ENCODE measurements at places on chromosomes 5 and 9. TPM values are rescaled to one million over a fixed set of nuclear protein-coding genes. Genes with fewer than 3 reads are reported as not detected.

DNA sequence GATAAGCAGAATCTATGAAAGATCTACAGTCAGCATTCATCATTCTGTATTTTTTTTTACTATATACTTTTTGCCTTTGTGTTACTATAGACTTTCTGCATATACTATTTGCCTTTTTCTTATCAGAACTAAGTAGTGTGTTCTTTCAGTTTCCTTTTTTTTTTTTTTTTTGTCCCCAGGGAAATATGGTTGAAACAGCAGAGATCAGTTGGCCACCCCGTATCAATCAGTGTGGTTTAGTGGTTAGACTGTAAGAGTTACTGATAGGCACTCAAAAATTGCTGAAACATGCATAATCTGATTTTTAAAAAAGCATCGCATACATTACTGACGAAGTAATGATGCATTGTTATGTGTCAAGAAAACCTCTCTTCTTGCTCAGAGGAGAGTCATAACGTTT, 990.8 kb upstream of the EDIL3 start:
- no peak for DNase-seq

NIPAL4 gene
- total RNA-seq, result 0.14 TPM

GRCh38 chr9:136787690-136788400, 3.3 kb upstream of the TMEM141 start:
- peak; percentile 78 for DNase-seq

DNA sequence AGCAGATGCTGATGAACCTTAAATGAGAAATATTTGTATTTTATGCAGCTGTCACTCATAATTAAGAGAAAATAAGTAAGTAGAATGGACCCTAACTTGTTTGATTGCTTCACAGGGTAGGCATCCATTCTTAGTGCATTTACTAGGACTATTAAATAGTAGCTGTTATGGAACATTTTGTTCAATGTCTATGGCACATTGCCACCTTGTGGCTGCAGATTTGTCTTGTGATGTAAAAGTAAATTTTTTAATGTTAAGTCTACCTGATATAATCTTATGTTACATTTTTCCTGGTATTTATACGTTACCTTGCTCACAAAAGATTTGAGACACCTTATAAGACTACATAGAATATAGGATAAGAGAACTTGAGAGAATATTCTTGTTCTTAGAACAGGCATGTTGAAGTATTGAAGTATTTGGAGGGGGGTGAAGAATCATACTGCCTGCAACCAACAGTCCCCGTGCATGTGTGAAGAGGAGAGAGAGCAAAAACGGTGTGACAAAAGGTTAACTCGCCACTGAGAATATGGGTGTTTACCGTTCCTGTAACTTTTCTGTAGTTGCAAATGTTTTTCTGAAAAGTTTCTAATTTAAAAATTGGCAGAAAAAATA, 161.1 kb downstream of the MAST4 start:
- DNase-seq, result peak; percentile 57

PCDHB2 gene
- total RNA-seq, result 0.24 TPM

HSDL2 gene
- 27.6 TPM for total RNA-seq

HEMGN gene
- total RNA-seq, result 16.9 TPM

AGGF1 gene
- 24.8 TPM for total RNA-seq

- no peak for DNase-seq
Measured at GRCh38 chr5:131983244-131983771, 28.1 kb downstream of the ACSL6 start.

DNA sequence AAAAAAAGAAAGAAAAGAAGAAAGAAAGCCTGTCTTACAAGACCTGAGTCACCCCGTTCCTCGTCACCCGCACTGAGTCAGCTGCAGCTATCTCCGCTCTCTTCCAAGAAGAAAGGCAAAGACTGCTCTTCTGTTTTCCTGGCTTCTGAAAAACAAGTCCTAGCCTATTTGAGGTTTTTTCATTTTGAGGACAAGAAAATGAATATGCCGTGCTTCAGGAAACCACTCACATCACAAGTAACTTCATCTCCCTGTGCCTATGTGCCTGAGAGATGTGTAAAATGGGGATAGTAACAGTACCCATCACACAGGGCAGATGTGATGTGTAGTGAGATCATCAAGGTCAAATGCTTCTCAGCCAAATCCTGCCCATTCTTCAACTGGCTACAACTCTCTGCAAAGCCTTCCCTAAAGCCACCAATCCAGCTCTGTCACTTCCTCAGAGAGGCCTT, 78.4 kb downstream of the GLDC start:
- no peak for DNase-seq

ST8SIA4 gene
- 22.5 TPM for total RNA-seq

IFNA2 gene
- total RNA-seq, result not detected

GPX3 gene
- 2.7 TPM for total RNA-seq

NPR3 gene
- 4.9 TPM for total RNA-seq

DNA sequence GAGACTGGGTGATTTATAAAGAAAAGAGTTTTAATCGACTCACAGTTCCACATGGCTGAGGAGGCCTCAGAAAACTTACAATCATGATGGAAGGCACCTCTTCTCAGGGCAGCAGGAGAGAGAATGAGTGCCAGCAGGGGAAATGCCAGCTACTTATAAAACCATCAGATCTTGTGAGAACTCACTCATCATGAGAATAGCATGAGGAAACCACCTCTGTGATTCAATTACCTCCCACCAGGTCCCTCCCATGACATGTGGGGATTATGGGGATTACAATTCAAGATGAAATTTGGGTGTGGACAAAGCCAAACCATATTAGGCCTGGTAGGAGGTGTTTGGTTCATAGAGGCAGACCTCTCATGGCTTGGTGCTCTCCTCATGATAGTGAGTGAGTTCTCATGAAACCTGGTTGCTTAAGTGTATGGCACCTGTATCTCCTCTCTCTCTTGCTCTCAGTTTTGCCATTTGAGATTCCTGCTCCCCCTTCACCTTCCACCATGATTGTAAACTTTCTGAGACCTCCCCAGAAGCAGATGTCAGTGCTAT, 39.8 kb downstream of the GAPT start:
- DNase-seq, result no peak

GRCh38 chr9:99146574-99146973, 41.7 kb downstream of the TGFBR1 start:
- no peak for DNase-seq

- no peak for DNase-seq
Measured at GRCh38 chr9:30996761-30997160, 1387.7 kb upstream of the ACO1 start.

CCDC180 gene
- 1.6 TPM for total RNA-seq

DNA sequence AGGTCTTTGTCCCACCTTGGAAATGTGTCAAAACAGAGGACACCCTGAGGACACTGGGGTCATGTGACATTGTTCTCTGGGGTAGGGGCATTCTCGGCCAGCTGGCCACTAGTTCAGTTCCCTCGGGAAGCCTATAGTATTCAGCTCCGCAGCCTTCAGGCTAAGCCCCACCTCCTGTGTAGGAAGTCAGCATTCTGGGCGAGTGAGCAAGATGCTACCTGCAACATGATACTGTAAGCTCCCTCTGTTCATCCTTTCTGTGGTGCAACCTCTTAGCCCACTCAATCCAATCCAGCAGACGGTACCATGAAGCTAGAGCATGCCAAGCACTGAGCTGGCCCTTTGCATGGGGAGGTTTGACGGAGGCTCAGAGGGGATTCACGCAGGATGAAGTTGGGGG, 5.3 kb downstream of the NTNG2 start:
- no peak for DNase-seq

GRCh38 chr9:134666831-134667230, 25.2 kb downstream of the COL5A1 start:
- no peak for DNase-seq

DNA sequence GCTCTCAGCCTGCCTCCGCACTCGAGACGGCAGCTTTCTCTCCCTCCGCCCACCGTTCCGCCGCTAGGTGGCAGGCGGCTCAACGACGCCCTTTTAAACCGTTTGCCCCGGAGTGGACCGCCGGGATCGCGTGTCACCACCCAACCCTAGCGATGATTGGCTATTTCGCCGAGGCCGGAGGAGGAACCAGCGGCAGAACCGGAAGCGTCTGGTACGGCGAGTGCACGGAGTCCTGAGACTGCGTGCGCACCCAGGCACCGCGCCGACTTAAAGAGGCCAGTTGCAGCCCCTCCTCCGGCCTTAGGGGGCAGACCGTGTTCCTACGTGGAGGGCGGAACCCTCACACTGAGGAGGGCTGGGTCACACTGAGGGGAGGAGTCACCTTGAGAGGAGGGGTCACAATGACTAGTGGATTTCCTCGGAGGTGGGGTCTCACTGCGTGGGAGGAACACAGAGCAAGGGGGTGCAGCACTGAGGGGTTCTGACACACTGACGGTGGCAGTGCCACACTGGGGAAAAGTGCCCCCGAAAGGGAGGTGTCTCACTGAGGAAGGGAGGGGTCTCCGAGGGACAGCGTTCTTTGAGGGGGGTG, 980 bp upstream of the TESK1 start:
- peak; percentile 99 for DNase-seq

DNA sequence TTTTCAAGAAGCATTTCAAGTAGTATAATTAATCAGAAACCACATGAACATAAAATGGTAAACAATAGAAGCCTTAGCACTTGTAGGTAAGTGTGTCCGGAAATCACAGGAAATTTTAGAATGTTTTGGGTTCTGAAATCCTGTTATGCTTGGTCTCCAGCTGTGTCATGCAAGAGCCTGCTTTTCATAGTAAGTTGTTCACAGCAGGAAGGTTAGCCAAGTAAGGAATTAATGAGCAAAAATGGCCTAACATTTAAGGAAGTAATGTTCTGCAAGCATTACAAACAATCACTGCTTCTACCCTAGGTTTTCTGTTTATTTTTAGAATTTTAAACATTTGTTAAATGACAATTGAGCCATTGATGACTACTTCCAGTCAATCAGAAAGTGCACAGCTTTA, 669.5 kb downstream of the SLCO4C1 start:
- DNase-seq, result no peak

KIF24 gene
- 4.5 TPM for total RNA-seq

GRCh38 chr5:16510098-16510497, 44.5 kb upstream of the ZNF622 start:
- DNase-seq, result no peak

MOB3B gene
- total RNA-seq, result 2.3 TPM

FBN2 gene
- total RNA-seq, result 5.5 TPM

COL27A1 gene
- total RNA-seq, result 12.6 TPM

DNA sequence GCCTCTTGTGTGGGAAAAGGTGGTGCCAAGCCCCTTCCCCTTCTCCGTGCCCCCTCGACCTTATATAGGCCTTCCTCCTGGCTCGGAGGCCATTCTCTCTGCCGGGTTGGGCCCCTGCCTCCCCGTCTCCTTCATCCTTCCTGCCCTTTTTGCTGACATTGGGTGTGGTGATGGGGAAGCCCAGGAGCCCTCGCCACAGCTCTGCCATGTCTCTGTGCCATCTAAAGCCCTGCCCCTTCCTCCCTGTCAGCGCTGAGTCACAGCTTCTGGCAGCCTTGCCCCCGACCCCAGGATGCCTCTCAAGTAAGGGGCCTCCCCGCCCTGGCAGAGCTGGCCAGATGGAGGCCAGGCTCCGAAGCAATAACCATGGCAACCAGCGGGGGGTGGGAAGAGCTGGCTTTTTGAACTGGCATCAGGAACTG, 30.4 kb downstream of the JADE2 start:
- DNase-seq, result peak; percentile 75
